EH (cell line): ENCODE measurements at places on chromosomes 4 and X.

GRCh38 chr4:158728236-158728635, 5.0 kb upstream of the PPID start:
- DNase-seq: no peak

- DNase-seq: no peak
These were observed 229.6 kb downstream of the OPHN1 start for GRCh38 chrX:68203646-68204045.

GRCh38 chr4:147498031-147498660, 17.2 kb downstream of the EDNRA start:
- peak; percentile 85 for DNase-seq

DNA sequence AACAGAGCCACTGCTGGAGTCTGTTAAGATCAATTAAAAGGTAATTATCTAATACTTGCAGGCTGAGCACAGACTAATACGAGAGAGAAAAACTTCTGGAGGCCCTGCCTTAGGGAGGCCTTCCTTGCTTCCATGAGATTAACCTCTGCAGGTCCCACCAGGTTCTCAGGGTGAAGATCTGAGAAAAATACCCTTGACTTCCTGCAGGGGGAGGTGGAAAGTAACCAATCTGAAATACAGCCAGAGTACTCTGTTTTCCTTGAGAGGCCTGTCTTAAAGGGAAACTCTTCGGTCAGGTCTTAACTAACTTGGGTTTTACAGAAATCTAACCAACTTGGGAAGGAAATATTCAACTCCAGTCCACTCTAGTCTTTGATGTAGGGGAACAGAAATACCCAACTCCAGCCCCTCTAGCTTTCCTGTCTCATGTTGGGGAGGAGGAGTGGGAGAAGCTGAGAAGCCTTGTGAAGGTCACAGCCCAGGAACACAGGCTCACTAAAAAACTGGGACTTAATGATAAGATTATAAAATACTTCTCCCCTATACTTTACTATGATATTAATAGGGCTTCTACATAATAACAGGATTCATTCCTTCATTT, 77.1 kb downstream of the TBCK start:
- peak; percentile 51 for DNase-seq

DNA sequence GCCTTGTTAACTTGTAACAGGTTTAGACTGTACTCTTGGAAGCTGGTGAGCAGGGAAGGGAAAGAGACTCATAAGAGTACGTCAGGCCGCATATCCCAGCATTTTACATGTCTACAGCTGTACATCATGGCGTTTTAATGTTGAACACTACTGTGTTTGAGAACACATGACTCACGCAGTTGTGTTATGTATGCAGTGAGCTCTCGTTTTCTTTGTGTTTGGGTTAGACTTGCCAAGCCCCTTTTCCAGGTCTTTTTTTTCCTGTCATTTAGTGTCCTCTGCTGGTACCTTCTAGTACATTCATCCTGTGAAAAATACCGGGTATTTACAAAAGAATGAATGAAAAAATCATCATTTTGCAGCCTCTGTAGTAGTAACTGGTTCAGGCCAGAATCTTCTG, 35.3 kb downstream of the SMS start:
- DNase-seq: peak; percentile 61

DNA sequence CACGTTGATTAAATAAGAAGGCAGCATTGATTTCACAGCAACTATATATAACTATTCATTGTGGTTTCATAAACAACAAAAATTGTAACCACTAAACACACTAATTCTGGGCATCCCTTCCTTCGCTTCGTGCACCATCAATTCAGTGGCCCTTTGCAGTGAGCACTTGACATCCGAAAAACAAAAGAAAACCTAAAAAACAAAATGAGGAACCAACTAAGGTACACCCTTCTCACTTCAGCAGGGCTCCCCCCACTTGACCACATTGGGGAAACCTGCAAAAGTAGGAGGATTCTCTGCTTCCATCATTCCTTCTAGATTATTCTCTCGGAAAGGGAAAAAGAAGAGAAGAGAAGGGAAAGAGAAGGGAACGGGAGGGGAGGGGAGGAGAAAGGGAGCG, 28.3 kb downstream of the NBDY start:
- DNase-seq: no peak

- DNase-seq: no peak
These were observed 50.0 kb downstream of the C4orf46 start for GRCh38 chr4:158621729-158622128.

DNA sequence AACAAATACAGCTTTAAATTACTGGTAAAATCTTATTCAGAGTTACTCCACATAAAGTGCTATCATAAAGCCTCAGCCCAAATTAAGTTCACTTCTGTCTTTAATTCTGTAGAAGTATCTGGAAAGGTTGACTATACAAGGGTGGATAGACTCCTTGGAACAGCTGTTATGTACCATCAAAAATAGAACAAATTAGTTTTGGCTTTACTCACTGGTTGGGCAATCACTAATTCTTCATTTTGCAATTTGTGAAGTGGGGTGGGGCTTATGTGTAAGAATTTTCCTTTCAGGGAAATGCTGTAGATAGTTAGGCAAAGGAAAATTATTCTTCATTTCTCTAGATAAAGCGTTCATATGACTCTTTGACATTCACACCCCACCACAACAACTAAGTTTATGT, 7.8 kb downstream of the DIAPH2 start:
- DNase-seq: no peak

GRCh38 chrX:134679221-134679620, 20.9 kb upstream of the PLAC1 start:
- DNase-seq: peak; percentile 63

- peak; percentile 87 for DNase-seq
These were observed 212.8 kb upstream of the PACRGL start for GRCh38 chr4:20487446-20487845.

DNA sequence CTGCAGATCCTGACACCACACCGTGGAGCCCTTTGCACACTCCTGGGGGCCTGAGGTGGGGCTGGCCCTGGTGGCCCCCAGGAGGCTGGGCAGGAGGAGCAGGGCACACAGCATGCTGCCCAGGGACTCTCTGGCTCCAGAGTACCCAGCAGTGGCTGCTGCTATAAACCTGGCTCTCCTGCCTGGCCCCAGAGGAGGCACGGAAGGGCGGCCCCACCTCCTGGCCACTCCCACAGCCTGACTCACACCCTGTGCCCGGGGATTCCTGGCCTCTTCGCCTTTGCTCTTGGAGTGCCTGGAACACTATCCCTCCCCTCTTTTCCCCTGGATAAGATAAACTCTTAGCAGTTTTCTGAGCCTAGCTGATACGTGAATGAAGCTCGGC, at the start of gene PSAPL1:
TSS of gene PSAPL1 (minus strand) at position 165 of the 385 bp plus-strand sequence. CDS start at position 114, 51 bp downstream.
- peak; percentile 37 for DNase-seq

GRCh38 chr4:2462218-2462991, 6.5 kb upstream of the RNF4 start:
- DNase-seq: peak; percentile 75

- DNase-seq: peak; percentile 77
These were observed 6.2 kb upstream of the MAN2B2 start for GRCh38 chr4:6568689-6569332.

DNA sequence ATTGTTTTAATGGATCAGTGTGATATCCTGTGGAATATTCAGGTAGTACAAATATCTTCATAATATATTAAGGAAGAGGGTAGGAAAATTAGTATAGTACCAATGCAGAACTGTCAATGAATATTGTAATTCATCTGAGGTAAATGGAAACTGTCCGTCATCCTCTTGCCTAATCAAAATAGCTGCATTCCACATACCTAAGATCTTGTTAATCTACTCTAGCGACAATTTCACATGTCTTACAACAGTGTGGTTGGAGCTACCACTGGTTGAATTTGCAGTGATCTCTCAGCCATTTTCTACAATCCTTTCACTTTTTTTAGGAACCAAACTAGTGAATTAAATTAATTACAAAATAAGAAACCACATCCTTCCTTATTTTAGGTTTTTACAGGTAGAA, 117.5 kb downstream of the PCDH18 start:
- no peak for DNase-seq

- DNase-seq: no peak
These were observed 161.3 kb downstream of the FNIP2 start for GRCh38 chr4:158929939-158930638.

GRCh38 chr4:87151730-87152129, 68.7 kb downstream of the KLHL8 start:
- peak; percentile 53 for DNase-seq

- no peak for DNase-seq
These were observed 55.2 kb downstream of the DOCK11 start for GRCh38 chrX:118550792-118551191.

DNA sequence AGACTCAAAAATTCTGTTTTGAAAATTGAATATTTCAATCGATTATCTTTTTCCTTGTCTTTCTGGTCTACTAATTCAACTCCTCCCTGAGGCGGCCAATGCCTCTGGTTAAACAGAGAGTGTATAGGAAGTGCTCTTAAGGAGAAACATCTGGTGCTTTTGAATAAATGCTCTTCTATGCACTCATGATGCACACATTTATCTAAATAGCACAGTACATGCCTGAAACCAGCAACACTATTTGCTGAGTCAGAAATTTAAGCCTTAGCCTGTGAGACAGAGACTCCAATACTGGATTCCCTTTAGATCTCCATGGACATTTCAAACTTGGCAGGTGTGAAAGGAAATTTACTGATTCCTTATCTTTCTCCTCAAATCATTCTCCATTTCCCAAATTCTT, 118.6 kb downstream of the SLIT2 start:
- peak; percentile 66 for DNase-seq

GRCh38 chr4:106034220-106034619, 138.9 kb downstream of the NPNT start:
- peak; percentile 64 for DNase-seq

DNA sequence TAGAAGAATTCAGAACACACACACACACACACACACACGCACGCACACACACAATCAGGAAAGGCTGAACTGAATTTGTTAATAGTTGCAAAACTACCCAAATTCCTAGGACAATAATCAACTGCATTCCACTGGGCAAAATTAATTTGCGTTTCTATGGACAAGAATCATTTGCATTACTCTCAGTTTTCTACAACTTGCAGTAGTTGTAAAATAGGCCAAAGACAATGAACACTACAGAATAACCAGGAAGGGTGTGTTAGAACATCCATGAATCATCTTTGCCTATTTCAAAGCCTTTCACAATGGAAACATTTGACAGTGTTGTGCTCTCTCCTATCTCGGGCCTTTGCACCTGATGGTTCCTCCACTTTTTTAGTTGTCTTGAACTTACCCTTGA, 77.1 kb upstream of the IGFBP7 start:
- peak; percentile 38 for DNase-seq

- peak; percentile 81 for DNase-seq
These were observed 828 bp downstream of the MCUB start for GRCh38 chr4:109560687-109561461.

GRCh38 chrX:133593531-133593930, 178.2 kb upstream of the GPC4 start:
- no peak for DNase-seq

- DNase-seq: no peak
These were observed 422.5 kb downstream of the ZIC3 start for GRCh38 chrX:137988470-137988869.

DNA sequence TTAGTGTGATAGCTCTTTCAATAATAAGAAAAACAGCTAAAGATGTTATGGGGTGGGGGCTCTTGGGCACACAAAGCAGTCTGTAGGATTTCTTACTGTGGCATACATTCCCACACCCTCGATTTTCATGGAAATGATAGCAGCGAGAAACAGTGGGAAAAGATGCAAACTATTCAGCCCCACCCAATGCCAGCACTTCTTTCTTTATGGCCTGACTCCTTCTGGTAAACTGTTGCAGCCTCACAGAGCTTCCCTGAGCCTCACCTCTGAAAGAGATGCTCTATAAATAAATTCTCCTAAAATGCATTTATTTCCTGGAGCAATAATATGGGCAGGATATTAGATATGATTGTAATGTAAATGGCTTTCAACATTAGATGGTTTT, 910 bp downstream of the ANK2 start:
- DNase-seq: no peak

DNA sequence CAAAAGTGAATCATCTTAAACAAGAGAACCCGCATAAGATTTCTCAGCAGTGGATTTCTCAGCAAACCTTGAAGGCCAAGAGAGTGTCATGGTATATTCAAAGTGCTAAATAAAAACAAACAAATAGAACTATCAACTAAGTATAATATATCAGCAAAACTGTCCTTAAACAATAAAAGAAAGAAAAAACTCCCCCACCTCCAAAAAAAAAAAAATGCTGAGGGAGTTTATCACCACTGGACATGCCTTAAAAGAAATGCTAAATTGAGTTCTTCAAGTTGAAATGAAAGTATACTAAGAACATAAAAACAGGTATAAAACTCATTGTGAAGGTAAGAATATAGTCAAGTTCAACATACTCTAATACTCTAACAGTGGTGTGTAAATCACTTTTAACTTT, 53.9 kb upstream of the EPGN start:
- no peak for DNase-seq

DNA sequence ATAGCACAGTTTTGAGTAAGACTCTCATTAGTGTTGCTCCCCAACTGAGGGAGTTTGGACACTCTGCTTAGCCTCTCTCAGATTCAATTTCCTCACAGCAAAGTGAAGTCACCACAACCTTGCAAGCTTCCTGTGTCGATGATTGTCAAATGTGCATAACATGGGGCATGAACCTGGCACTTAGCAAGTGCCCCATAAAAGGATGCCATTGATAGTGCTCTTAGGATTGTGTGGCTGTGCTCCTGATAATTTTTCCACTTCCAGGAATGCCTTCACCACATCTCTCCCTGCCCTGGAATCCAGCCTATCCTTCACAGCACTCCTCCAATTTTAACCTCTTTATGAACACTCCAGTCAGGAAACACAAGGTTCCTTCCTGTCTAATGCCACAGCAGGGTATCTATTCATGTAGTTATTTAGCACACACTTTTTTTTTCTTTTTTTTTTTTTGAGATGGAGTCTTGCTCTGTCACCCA, 309.4 kb downstream of the PPP3CA start:
- peak; percentile 64 for DNase-seq

DNA sequence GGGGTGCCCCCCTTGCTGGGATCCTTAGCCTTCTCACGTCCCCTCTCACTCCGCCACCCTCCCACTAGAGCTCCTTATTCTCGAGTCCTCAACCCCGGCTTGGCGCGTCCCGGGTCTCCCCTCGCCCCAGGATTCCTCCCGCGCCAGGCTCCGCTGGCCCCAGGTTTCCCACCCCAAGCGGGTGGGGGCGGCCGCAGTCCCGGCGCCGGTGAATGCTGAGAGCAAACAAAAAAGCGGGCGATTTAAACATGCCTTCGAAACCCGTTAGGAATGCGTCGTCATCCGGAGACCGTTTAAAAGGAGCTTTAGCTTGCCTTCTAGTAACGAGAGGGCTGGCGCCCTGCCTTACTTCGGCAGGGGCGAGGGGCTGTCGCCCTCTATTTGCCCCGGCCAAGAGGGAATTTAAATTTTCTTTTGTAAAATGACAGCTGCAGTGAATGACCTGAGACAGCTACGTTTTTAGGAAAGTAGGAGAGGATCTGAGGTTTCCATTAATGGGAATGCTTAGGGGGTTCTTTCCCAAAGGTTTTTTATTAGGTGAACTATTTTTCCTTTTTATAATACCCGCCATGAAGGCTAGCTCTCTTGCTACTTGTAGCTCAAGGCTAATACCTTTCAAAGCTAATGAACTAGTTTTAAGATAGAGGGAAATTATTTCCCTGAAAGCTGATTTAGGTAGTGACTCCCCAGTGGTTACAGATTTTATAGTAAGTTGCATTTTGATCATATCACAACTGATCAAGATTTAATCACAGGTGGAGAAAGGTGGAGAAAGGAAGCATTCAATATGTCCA, 3.1 kb downstream of the JADE1 start:
- peak; percentile 86 for DNase-seq

- no peak for DNase-seq
These were observed 94.1 kb downstream of the NEUROG2 start for GRCh38 chr4:112421911-112422310.

GRCh38 chr4:108118505-108118904, 50.2 kb downstream of the LEF1 start:
- no peak for DNase-seq

- DNase-seq: peak; percentile 68
These were observed 84.2 kb downstream of the BCOR start for GRCh38 chrX:40013266-40014195.
